Ascending aorta (tissue), 2 donors: ENCODE measurements at places on chromosomes 1 and 21.

- no peak overlapping the region for H3K4me3 ChIP-seq
- no peaks in the 10 kb centered on the region for H3K27me3 ChIP-seq
- no peak overlapping the region for H3K27ac ChIP-seq
- H3K4me1 ChIP-seq, result no peaks in the 10 kb centered on the region
Measured at GRCh38 chr1:150906329-150906728, 19.4 kb downstream of the CTXND2 start.

DNA sequence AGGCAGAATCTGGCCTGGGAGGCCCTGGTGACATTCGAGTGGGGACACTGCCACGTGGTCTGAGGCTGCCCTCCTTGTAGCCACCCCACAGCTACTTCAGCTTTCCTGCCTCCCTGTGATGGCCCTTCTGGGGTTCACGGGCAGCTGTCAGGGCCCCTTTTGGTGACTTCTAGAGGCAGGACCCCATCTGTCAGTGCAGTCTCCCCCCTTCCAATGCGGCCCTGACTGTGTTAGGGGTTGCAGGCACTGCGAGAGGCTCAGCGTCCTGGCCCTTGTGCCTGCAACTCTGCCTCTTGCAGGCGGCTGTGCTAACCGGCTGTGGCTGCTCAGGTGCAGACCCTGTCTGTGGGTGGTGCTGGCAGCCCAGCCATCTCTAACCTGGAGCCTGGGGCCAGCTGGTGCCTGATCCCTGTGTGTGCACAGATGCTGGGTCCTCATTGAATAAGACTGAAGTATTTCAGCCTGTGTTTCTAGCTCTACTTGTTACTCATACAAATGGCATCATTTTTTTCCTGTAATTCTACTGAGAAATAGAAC lies 62.2 kb downstream of the S100B start:
- H3K27me3 ChIP-seq, result no peaks in the 10 kb centered on the region
- no peak for DNase-seq
- H3K4me3 ChIP-seq, result no peak overlapping the region
- no peak overlapping the region for H3K27ac ChIP-seq

DNA sequence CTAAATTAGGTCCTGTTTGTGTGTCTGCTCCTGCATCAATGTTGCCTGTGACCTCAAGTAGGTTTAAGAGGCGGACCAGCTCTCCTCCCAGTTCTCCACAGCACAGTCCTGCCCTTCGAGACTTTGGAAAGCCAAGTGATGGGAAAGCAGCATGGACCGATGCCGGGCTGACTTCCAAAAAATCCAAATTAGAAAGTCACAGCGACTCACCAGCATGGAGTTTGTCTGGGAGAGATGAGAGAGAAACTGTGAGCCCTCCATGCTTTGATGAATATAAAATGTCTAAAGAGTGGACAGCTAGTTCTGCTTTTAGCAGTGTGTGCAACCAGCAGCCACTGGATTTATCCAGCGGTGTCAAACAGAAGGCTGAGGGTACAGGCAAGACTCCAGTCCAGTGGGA lies 79.9 kb downstream of the PRDM2 start:
- no peak overlapping the region for H3K27ac ChIP-seq
- peaks cover 46% of the 10 kb centered on the region for H3K36me3 ChIP-seq
- H3K4me1 ChIP-seq, result no peaks in the 10 kb centered on the region
- H3K4me3 ChIP-seq, result no peak overlapping the region
- no peak for DNase-seq

DNA sequence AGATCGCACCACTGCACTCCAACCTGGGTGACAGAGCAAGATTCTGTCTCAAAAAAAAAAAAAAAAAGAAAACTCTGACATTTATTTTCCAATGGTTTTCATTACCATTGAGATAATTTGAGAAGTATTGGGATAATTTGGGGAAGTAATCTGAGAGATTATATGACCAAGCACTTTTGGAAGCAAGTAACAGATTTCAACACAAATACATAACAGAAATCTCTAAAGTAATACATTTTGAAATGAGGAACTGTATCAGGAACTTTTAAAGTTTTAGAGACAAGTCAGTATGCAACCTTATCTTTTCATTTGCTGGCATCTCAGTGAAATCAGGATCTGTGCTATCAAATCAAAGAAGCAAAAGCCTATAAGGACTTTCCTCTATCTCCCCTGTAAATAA lies 25.4 kb upstream of the SLC16A1 start:
- no peak for DNase-seq
- no peaks in the 10 kb centered on the region for H3K27me3 ChIP-seq
- no peaks in the 10 kb centered on the region for H3K4me1 ChIP-seq
- H3K4me3 ChIP-seq, result no peak overlapping the region
- no peak overlapping the region for H3K27ac ChIP-seq

DNA sequence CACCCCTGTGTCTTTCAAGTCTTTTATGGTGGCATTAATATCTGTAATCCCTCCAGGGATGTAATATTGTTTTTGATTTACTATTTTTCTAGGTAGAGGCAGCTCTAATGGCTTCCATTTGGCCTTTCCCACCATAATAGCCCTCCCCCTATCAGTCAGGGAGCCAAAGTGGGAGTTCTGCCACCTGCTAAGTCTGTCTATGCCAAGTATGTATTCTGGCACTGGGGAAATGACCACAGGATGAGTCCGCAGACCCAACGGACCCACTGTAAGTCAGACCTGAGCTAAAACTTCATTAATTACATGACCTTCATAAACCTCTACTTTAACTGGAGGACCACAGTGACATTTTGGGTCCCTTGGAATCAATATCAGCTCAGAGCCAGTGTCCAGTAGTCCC lies 77.1 kb downstream of the GBP6 start:
- DNase-seq, result no peak
- H3K27ac ChIP-seq, result no peak overlapping the region
- H3K4me1 ChIP-seq, result no peaks in the 10 kb centered on the region
- H3K36me3 ChIP-seq, result no peaks in the 10 kb centered on the region
- H3K27me3 ChIP-seq, result no peaks in the 10 kb centered on the region

GRCh38 chr1:151945725-151946722 lies 36.7 kb upstream of the THEM4 start:
- peak overlapping the region; percentile 82 for H3K27ac ChIP-seq
- peak; percentile 95 for DNase-seq
- no peak overlapping the region for H3K4me3 ChIP-seq
- no peaks in the 10 kb centered on the region for H3K27me3 ChIP-seq
- H3K4me1 ChIP-seq, result no peaks in the 10 kb centered on the region

- no peaks in the 10 kb centered on the region for H3K27me3 ChIP-seq
- H3K36me3 ChIP-seq, result no peaks in the 10 kb centered on the region
- no peaks in the 10 kb centered on the region for H3K4me1 ChIP-seq
- H3K4me3 ChIP-seq, result no peak overlapping the region
- H3K27ac ChIP-seq, result no peak overlapping the region
- no peak for DNase-seq
Measured at GRCh38 chr1:30677471-30677870, 45.9 kb downstream of the MATN1 start.

GRCh38 chr1:18373882-18374493 lies 106.7 kb upstream of the KLHDC7A start:
- H3K36me3 ChIP-seq, result no peaks in the 10 kb centered on the region
- H3K4me1 ChIP-seq, result no peaks in the 10 kb centered on the region
- H3K27ac ChIP-seq, result no peak overlapping the region
- no peak for DNase-seq
- H3K27me3 ChIP-seq, result no peaks in the 10 kb centered on the region
- H3K4me3 ChIP-seq, result no peak overlapping the region

GRCh38 chr1:226110249-226111097 lies 48.0 kb downstream of the H3-3A start:
- no peaks in the 10 kb centered on the region for H3K36me3 ChIP-seq
- H3K27me3 ChIP-seq, result no peaks in the 10 kb centered on the region
- DNase-seq, result no peak
- H3K4me1 ChIP-seq, result peaks cover 38% of the 10 kb centered on the region
- peak overlapping the region; percentile 98 for H3K27ac ChIP-seq

DNA sequence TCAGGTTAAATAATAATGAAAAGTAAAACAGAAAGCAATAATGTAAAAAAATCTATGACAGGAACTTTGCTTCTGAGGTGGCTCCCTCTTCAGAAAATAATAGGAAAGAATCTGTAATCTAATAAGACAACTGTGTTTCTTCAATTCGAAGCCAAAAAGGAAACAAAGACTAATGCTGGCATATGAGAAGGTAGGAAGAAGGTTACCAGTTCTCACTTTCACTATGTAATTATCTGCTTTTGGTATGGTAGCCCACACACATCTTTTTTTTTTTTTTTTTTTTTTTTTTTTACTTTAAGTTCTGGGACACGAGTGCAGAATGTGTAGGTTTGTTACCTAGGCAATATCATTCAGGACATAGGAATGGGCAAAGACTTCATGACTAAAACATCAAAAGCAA lies 47.1 kb downstream of the COP1 start:
- no peak overlapping the region for H3K27ac ChIP-seq
- H3K4me1 ChIP-seq, result no peaks in the 10 kb centered on the region
- H3K4me3 ChIP-seq, result no peak overlapping the region
- DNase-seq, result no peak

DNA sequence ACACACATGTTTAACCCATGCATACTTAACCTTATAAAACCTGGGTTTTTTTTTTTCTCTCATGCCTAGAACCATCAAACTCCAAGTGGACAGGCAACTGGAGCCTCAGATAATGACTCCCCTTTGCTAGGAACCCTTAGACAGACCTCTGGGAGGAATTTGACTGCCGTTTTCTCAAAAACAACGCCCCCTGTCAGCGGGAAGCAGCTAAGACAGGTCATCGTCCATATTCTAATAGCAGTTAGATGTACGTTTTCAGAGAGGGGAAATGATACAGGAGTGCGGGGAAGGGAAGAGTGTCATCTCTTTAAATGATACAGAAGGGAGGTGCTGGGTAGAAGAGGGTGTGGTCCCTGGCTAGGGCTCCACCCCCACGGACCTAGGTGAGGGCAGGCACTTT lies 34.7 kb downstream of the LRRC3 start:
- no peaks in the 10 kb centered on the region for H3K27me3 ChIP-seq
- H3K27ac ChIP-seq, result no peak overlapping the region
- H3K4me1 ChIP-seq, result no peaks in the 10 kb centered on the region
- DNase-seq, result no peak

GRCh38 chr1:183239793-183240525 lies 53.9 kb downstream of the LAMC2 start:
- peaks cover 18% of the 10 kb centered on the region for H3K4me1 ChIP-seq
- no peaks in the 10 kb centered on the region for H3K36me3 ChIP-seq
- no peak for DNase-seq
- no peak overlapping the region for H3K4me3 ChIP-seq
- H3K27ac ChIP-seq, result no peak overlapping the region

- no peak for DNase-seq
- H3K4me3 ChIP-seq, result no peak overlapping the region
- no peaks in the 10 kb centered on the region for H3K27me3 ChIP-seq
- H3K27ac ChIP-seq, result no peak overlapping the region
- H3K36me3 ChIP-seq, result no peaks in the 10 kb centered on the region
Measured at GRCh38 chr1:214228976-214229375, 52.0 kb upstream of the SMYD2 start.

- H3K4me3 ChIP-seq, result no peak overlapping the region
- no peaks in the 10 kb centered on the region for H3K36me3 ChIP-seq
- no peaks in the 10 kb centered on the region for H3K4me1 ChIP-seq
- no peak for DNase-seq
- H3K27ac ChIP-seq, result no peak overlapping the region
Measured at GRCh38 chr1:206098242-206098919, 18.8 kb downstream of the AVPR1B start.

DNA sequence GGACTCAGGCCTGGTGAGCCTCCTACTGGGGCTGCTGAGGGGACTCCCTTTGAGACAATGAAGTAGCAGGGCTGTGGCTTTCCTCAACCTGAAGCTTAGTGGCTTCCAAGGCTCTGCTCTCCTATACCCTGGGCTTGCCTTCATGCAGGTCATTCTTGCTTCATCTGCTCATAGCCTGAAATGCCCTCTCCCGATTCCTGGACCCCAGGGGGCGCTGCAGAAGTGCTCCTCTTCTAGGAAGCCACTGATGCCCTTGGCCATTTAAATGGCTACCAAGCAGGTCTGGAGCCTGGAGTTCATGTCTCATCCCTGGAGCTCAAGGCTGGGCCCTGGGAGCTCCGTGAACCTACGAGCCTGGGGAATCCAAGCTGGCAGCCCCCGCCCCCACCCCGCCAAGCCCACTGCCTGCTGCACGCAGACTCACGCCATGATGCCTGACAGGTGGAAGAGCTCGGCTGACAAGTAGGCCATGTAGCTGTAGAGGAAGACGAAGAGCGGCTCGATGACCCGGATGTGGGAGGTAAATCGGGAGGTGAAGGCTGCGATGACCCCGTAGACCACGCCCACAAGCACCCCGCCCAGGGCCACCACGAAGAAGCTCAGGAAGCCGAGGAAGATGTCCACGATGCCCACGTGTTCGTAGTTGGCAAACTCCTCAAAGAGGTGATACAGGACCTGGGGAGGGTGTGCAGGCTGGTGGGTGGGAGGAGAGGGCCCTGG lies 45.7 kb downstream of the SLC9A1 start:
- H3K27me3 ChIP-seq, result no peaks in the 10 kb centered on the region
- no peak overlapping the region for H3K27ac ChIP-seq
- no peak for DNase-seq
- no peak overlapping the region for H3K4me3 ChIP-seq
- H3K36me3 ChIP-seq, result peaks cover 20% of the 10 kb centered on the region

DNA sequence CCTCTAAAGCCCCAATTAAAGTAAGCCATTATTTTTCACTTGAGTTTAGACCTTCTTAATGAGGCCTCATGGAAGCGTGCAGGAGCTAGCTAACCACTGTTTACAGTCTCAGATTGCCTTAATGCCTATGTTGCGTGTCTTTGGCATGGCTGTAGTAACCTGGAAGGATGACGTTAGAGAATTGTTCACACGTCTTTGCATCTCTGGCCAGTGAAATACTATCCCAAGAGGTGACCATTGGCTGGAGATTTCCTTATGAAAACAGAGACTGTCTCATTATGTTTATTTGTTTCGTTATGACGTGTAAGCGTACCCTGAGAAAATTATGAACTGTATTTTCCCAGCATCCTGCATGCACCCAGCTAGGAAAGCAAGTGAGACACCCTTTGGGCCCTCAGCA lies 18.6 kb upstream of the BMP8A start:
- DNase-seq, result no peak
- H3K4me1 ChIP-seq, result no peaks in the 10 kb centered on the region
- no peak overlapping the region for H3K27ac ChIP-seq
- H3K4me3 ChIP-seq, result no peak overlapping the region
- peaks cover 81% of the 10 kb centered on the region for H3K36me3 ChIP-seq
- no peaks in the 10 kb centered on the region for H3K27me3 ChIP-seq

GRCh38 chr1:225844236-225845061 lies 34.5 kb downstream of the EPHX1 start:
- no peak for DNase-seq
- H3K27ac ChIP-seq, result no peak overlapping the region
- no peak overlapping the region for H3K4me3 ChIP-seq

DNA sequence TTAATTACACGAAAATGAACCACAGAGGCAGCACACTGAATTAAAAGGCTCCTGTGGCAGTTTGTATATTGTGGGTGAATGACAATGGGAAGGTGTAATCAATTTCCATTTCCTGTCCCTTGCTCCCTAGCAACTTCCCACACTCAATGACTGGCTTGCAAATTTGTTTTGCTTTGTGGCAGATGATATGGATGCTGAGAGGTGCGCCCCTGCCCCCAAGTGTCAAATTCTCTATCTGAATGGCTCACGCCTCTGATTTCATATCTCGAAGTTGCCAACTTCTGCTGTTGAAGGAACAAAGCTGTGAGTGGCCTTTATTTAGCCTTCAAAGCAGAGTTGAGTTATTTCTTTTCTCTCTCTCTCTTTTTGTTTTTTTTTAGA lies 86.0 kb downstream of the FOXD2 start:
- no peak overlapping the region for H3K4me3 ChIP-seq
- no peaks in the 10 kb centered on the region for H3K36me3 ChIP-seq
- no peak overlapping the region for H3K27ac ChIP-seq
- no peaks in the 10 kb centered on the region for H3K27me3 ChIP-seq
- peaks cover 4% of the 10 kb centered on the region for H3K4me1 ChIP-seq
- DNase-seq, result no peak

GRCh38 chr1:238752327-238752726 lies 634.0 kb upstream of the CHRM3 start:
- no peaks in the 10 kb centered on the region for H3K36me3 ChIP-seq
- no peak overlapping the region for H3K27ac ChIP-seq
- no peaks in the 10 kb centered on the region for H3K4me1 ChIP-seq
